ENCODE measurements at places on chromosomes 5 and 9.

GRCh38 chr5:82225525-82226172 is 52.5 kb downstream of the RPS23 start:
- peak; percentile 48 for DNase-seq

GRCh38 chr5:177128551-177128981 is 5.0 kb upstream of the NSD1 start:
- no peak for DNase-seq

GRCh38 chr9:33129886-33130881 is 37.0 kb downstream of the B4GALT1 start:
- DNase-seq = no peak

- no peak for DNase-seq
These were observed 48.4 kb upstream of the EPB41L4B start for GRCh38 chr9:109369285-109369684.

- DNase-seq = no peak
These were observed 172.6 kb downstream of the RGS3 start for GRCh38 chr9:113636165-113636564.

DNA sequence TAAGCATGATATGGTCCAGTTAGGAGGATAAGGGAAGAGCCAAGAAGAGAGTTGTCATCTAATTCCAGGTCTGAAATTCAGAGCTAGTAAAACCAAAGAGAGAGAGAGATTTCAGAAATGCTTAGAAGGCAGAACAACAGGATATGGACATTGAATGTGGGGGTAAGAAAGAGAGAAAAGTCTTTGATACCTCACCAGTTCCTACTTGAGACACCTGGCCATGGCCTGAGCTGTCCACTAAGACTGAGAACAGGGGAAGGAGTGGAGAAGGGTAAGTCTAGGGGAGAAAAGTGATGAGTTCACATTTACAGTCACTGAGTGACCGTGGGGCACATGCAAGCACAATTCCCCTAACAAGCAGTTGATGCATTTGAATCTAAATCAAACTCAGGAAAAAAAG is 35.5 kb downstream of the TIMD4 start:
- DNase-seq = no peak

- no peak for DNase-seq
These were observed 215.1 kb downstream of the SEC61B start for GRCh38 chr9:99437145-99437544.

DNA sequence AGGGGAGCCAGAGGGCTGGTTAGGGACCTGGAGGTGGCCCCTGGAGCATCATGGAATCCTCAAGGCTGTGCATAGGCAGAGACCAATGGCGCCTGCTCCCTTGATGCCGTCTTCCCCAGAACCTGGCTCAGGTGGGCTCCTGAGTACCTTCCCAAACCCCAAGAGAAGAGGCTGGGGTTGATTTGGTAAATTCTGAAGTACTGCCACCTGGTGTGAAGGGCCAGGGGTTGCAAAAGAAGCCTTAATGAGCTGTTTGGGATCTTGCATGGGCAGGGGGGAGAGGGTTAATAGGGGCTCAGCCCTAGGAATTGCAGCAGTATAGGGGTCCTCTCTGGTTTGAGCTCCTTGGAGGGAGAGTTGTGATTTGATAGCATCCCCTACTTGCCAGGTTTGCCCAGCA is 52.1 kb downstream of the CYSTM1 start:
- DNase-seq = no peak

DNA sequence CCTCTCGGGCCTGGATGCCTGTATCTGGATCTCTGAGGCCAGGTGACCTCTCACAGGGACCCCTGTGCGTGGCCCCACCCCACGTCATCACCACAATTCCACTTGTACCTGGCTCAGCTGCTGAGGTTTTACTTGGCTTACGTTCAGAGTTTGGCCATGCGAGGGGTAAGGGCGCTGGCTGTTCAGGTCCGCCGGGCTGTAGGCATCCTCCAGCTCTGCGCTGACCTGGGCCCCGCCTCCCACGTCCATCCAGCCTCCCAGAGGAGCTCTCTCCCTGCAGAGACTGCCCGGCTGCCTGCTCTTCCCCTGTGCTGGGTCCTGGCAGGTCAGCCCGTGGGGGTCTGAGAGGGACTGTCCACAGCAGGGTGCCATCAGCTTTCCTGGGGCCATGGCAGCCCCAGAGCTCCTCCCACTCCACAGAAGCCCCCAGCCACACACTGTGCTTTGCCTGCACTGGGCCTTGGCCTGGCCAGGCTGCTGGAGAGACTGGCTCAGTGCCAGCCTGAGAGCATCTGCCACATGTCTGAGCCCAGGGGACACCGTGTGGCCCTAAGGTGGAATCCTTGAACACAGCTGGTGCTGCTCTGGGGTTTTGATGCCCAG is 43.6 kb downstream of the SLC6A3 start:
- no peak for DNase-seq

DNA sequence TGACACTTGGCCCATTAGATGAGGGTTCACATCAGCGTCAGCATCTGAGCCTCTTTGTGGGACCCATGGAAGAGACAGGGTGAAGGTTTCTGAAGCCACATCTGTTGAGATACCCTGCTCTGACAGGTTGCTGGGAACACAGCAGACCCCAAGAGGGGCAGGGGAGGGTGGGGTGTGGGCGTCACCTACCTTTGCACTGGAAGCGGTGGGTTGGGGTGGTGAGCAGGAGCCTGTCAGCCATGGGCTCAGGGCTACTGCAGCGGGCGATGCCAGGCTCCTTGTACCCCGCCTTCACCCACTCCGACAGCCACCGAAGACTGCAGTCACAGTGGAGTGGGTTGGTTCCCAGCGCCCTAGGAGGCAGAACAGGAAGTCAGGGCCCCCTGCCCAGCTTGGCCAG is 131.5 kb upstream of the PANK3 start:
- DNase-seq = no peak

- DNase-seq = no peak
These were observed 178.0 kb upstream of the MOCS2 start for GRCh38 chr5:53287573-53287972.

GRCh38 chr5:58717303-58718007 is 134.6 kb downstream of the RAB3C start:
- no peak for DNase-seq

DNA sequence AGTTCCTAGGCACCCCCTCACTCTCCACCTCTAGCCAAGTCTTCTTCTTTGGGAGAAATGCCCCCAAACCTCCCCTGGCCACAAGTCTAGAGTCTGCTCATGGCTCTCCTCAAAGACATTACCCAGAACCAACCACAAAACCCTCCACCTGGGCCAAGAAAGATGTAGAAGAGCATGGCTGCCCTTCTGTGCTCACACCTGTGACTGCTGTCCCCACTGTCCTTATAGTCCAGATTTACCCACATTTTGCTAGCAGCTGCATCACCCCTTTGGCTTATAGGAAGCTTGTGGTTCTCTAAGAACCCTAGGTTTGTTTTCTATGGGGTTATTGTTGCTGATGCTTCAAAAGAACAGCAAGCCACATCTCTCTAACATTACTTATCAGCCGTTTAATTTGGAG is 6.1 kb upstream of the GABBR2 start:
- no peak for DNase-seq

DNA sequence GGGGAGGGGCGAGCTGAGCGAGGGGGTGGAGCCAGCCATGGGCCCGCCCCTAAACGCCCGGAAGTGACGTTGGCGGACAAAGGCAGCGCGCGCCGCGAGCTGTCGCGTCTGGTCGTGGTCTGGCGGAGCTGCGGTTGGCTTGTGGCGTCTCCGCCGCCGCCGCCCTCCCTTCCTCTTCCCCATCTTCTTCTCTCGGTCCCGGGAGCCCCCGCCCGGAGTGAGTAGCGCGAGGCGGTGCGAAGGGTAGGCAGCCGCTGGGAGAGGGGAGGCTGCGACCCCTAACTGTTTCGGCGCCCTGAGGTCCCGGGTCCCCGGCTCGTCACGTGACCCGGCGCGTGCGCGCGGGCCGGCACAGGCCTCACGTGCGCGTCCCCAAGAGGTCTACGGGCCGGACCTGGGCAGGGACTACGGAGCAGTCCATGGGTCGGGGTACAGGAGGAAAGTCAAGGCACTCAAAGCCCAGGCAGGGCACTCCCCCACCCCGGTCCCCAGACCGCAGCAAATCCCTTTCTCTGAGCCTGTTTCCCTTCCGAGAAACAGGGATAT is at the start of gene NTMT1:
NTMT1 (plus strand) TSS at position 85 of the 546 bp plus-strand sequence. CDS start 6,541 bp downstream, outside the sequence.
- DNase-seq = peak; percentile 90

GRCh38 chr9:137614631-137615386 is 4.0 kb upstream of the EHMT1 start:
- DNase-seq = no peak

DNA sequence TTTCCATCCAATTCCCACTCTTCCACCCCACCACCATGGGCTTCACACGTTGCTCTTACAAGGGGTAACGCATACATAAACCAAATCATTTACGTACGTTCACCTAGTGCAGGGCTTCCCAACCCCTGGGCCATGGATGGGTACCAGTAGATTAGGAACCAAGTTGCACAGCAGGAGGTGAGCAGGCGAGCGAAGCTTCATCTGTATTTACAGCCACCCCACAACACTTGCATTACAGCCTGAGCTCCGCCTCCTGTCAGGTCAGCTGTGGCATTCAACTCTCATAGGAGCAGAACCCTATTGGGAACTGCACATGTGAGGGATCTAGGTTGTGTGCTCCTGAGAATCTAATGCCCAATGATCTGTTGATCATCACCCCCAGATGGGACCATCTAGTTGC is 82.3 kb downstream of the CEMIP2 start:
- DNase-seq = no peak

- DNase-seq = no peak
These were observed 50.8 kb downstream of the F2R start for GRCh38 chr5:76766746-76767145.

DNA sequence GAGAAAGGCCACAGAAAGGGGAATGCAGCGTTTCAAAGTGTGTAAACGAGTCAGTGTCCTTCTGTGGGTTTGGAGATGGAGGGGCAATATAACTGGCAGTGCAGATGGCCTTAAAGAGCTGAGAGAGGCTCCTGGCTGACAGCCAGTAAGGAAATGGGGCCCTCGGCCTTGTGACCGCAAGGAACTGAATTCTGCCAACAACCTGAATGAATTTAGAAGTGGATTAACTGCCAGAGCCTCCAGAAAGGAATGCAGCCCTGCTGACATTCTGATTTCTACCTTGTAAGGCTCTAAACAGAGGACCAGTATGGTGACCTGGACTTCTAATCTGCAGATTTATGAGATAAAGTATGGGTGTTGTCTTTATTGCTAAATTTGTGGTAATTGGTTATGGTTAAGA is 17.5 kb upstream of the NREP start:
- DNase-seq = no peak

- no peak for DNase-seq
These were observed 146.4 kb upstream of the ERCC6L2 start for GRCh38 chr9:95729046-95729445.

DNA sequence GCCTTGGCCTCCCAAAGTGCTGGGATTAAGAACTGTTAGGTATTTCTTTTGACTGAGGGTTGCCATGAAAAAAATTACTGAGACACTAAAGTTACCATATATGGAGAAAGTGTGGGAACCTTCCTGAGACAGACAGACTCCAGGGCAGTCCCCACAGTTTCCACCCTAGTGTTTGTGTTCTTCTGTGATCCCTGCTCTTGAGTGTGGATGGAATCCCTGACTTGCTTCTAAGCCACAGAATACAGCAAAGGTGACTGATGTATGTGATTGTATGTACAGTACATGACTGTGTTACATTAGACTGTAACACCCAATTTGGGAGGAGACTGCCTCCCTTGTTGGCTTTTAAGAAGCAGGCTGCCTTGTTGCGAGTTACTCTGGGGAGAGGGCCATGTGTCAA is 24.7 kb upstream of the ADAM19 start:
- DNase-seq = no peak

- no peak for DNase-seq
These were observed 486.2 kb upstream of the DAP start for GRCh38 chr5:11247224-11247623.

DNA sequence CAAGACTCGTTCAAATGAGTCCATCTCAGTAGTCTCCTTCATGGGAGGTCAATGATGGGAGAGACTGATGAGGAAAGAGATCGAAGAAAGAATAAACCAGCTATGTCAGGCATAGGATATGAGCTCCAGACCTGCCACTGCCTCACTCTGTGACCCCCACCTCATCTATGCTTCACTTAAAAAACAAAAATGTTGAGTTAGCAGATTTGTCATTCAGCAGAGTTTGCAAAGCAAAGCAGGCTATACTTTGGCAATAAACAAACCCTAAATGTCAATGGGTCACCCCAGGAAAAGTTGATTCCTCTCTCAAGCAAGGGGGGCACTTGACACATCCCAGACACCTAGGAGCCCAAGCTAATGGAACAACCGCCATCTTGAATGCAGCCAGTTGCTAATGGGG is 117.0 kb downstream of the GABBR2 start:
- DNase-seq = no peak

DNA sequence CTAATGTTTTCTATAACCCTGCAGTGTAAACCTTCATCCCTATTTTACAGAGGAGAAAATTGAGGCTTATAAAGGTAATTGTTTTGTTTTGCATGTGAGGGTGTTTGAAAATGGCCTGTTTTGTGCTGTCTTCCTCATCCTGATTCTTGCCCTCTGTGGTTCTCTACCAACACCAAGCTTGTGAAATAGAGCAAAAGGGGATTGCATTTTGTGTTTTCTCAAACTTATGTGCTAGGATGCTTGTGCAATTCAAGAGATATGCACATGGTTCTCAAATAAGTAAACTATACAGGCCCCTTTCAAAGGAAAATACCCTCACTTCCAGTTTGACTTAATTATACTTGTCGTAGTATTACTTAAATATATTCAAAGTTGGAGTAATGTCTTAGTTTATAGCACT is 17.2 kb downstream of the PAM start:
- no peak for DNase-seq

GRCh38 chr5:143836161-143836725 is 24.3 kb downstream of the HMHB1 start:
- no peak for DNase-seq

GRCh38 chr5:81925009-81925408 is 46.8 kb upstream of the ATG10 start:
- DNase-seq = no peak

DNA sequence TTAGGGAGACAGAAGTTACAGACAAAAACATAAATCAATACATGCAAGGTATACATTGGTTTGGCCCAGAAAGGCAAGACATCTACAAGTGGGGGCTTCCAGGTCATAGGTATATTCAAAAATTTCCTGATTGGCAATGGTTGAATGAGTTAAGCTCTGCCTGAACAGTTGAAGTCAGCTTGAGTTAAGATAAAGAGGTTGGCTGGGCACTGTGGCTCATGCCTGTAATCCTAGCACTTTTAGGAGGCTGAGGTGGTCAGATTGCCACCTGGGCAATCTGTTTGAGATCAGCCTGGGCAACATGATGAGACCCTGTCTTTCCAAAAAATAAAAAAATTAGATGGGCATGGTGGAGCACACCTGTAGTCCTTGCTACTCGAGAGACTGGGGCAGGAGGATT is 16.3 kb downstream of the TMC1 start:
- DNase-seq = no peak

- no peak for DNase-seq
These were observed 32.6 kb downstream of the HEXB start for GRCh38 chr5:74717596-74717995.

GRCh38 chr5:1768283-1769000 is 31.2 kb downstream of the MRPL36 start:
- DNase-seq = no peak

- DNase-seq = no peak
These were observed 615.5 kb downstream of the RAB3C start for GRCh38 chr5:59198365-59198764.

Data from heart right ventricle (tissue), 16 donors.